ENCODE measurements at places on chromosomes 11 and 22. TPM values are rescaled to one million over a fixed set of nuclear protein-coding genes. Genes with fewer than 3 reads are reported as not detected.

- H3K4me3 ChIP-seq = peak overlapping the region; percentile 56
- no peak for DNase-seq
- peaks cover 75% of the 10 kb centered on the region for H3K4me1 ChIP-seq
- H3K27ac ChIP-seq = peak overlapping the region; percentile 50
Observed at GRCh38 chr11:13287036-13287435, 9.4 kb downstream of the BMAL1 start.

Gene FAM111A
- 147 TPM for total RNA-seq

DNA sequence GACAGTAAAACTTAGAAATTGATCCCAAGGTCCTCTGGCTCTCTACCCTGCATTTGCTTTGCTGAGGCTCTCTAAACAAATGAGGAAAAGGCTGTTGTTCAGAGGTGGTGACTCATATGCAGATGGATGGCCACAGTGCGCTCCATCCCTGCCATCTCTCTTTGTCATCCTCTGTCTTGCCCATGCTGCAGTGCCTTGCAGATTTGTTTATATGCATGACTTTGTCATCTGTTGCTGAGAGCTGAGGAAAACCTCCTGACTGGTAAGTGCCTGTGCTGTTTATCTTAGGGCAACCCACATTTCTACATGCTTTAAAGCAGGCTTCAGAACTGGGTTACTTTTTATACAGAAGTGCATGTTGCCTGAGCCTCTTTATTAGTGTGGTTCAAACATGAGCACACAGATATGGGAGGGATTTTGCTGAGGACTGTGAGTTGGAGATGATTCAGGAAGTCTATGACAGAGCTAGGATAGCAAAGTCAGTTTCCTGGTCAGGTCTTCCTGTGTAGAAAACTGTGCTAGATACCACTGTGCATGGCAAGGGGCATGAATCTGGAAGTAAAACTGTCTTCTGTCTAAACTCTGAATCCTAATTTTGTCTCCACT lies 57.4 kb downstream of the JAM3 start:
- H3K27me3 ChIP-seq = peaks cover 27% of the 10 kb centered on the region
- H3K4me3 ChIP-seq = peak overlapping the region; percentile 20
- DNase-seq = no peak
- H3K27ac ChIP-seq = no peak overlapping the region
- peaks cover 14% of the 10 kb centered on the region for H3K36me3 ChIP-seq

- H3K27me3 ChIP-seq = no peaks in the 10 kb centered on the region
- DNase-seq = no peak
- no peaks in the 10 kb centered on the region for H3K4me1 ChIP-seq
- no peaks in the 10 kb centered on the region for H3K36me3 ChIP-seq
Observed at GRCh38 chr11:16157327-16157726, 199.0 kb downstream of the SOX6 start.

DNA sequence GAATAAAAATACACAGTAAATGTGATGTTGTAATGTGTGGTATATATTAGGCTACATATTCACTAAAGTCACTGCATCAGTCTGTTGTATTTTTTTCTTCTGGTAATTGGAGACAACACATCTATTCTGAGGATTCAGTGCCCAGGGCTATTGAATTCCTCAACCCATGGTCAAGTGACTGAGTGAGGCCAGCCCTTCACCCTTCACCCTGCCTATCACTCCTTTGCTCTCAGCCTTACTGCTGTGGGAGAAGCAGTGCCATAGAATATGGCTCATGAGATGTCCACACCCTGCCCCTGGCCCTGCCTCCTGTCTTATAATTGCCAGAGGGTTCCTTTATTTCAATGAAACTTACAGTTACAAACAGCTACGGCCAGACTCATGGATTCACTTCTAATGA lies 295.6 kb downstream of the NTM start:
- no peaks in the 10 kb centered on the region for H3K27me3 ChIP-seq
- no peak overlapping the region for H3K4me3 ChIP-seq
- H3K36me3 ChIP-seq = no peaks in the 10 kb centered on the region
- H3K4me1 ChIP-seq = no peaks in the 10 kb centered on the region
- H3K27ac ChIP-seq = no peak overlapping the region

GRCh38 chr11:2533587-2534133 lies 88.9 kb downstream of the KCNQ1 start:
- DNase-seq = peak; percentile 54
- H3K4me1 ChIP-seq = peaks cover 15% of the 10 kb centered on the region
- peak overlapping the region; percentile 82 for H3K4me3 ChIP-seq
- no peaks in the 10 kb centered on the region for H3K27me3 ChIP-seq

Gene OR51B6
- total RNA-seq = not detected

DNA sequence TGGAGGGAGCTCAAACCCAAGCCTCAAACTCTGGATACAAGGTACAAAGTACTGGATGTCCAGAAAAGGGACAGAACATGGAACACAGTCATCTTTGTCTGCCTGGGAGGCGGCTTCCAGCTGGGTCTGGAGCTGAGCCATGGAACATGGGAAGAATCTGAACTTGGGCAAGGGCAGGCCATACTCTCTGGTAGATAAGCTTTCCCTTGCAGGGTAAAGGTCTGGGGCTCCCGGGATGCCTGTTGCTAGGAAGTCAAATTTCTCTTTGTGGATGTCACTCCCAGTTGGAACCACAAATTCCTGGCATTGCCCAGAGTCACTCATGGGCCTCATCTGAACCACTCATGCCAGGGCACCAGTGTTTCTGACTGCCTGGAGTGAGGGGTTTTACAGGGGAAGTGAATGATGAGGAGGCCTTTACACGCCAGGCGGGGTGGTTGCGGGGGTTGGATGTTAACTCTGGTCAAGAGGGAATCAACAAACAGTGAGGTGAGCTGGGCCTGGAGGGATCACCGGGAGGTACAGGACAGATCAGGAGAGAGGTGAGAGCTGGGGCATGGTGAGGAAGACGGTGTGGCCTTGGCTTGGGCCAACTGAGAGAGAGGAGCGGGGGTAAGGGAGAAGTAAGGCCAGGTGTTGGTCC lies 5.7 kb downstream of the FTH1 start:
- peaks cover 27% of the 10 kb centered on the region for H3K4me1 ChIP-seq
- H3K27me3 ChIP-seq = no peaks in the 10 kb centered on the region
- H3K27ac ChIP-seq = peak overlapping the region; percentile 6
- H3K4me3 ChIP-seq = no peak overlapping the region
- peaks cover 34% of the 10 kb centered on the region for H3K36me3 ChIP-seq

Gene CDC45
- total RNA-seq = 56.1 TPM

- no peaks in the 10 kb centered on the region for H3K4me1 ChIP-seq
- H3K27ac ChIP-seq = no peak overlapping the region
- H3K36me3 ChIP-seq = no peaks in the 10 kb centered on the region
- H3K27me3 ChIP-seq = no peaks in the 10 kb centered on the region
Observed at GRCh38 chr22:21922370-21923162, 30.1 kb downstream of the PPM1F start.

GRCh38 chr11:122747351-122747781 lies 90.9 kb upstream of the CRTAM start:
- no peak for DNase-seq
- H3K36me3 ChIP-seq = peaks cover 12% of the 10 kb centered on the region
- H3K27me3 ChIP-seq = no peaks in the 10 kb centered on the region
- peaks cover 71% of the 10 kb centered on the region for H3K4me1 ChIP-seq
- peak overlapping the region; percentile 31 for H3K27ac ChIP-seq

- no peak overlapping the region for H3K4me3 ChIP-seq
- no peak for DNase-seq
- no peak overlapping the region for H3K27ac ChIP-seq
- H3K36me3 ChIP-seq = no peaks in the 10 kb centered on the region
- H3K27me3 ChIP-seq = no peaks in the 10 kb centered on the region
- no peaks in the 10 kb centered on the region for H3K4me1 ChIP-seq
Observed at GRCh38 chr11:114988644-114989043, 310.3 kb downstream of the NXPE2 start.

- H3K27ac ChIP-seq = no peak overlapping the region
- DNase-seq = no peak
- H3K4me1 ChIP-seq = peaks cover 2% of the 10 kb centered on the region
- peaks cover 2% of the 10 kb centered on the region for H3K36me3 ChIP-seq
Observed at GRCh38 chr22:49735411-49735900, 92.2 kb downstream of the BRD1 start.

GRCh38 chr11:1652771-1653540 lies 23.4 kb downstream of the KRTAP5-5 start:
- H3K4me3 ChIP-seq = no peak overlapping the region
- H3K27me3 ChIP-seq = peaks cover 8% of the 10 kb centered on the region
- H3K36me3 ChIP-seq = no peaks in the 10 kb centered on the region
- peak; percentile 84 for DNase-seq
- no peak overlapping the region for H3K27ac ChIP-seq

DNA sequence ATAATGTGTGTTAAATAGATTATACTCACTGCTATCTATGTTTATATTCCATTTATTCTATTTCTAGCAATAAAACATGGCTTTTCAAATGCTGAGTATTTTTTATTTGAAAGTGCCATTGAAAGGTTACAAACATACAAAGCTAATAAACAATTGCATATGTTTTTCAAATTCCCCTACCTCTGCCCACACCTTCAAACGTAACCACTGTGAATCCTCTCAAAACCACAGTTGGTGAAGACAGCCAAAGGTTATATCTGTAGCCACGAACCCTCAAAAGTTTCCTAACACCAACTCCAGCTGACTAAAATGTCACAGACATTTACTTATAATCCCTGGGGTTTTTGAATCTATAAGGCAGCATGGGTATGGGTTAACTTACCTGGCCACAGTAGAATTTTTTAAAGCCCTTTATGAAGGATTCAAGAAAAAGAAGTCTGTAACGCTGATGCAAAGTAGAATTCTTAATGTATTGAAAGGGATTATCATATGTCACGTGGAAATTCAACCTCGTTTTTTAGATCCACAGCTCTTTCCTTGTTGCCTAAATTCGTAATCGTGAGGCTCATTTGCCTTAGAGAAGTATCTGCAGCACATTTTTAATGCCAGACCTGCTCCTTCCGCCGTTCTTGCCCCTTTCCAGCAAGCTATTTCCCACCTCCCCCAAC lies 122.5 kb upstream of the ZC3H12C start:
- H3K4me1 ChIP-seq = peaks cover 15% of the 10 kb centered on the region
- H3K27me3 ChIP-seq = peaks cover 9% of the 10 kb centered on the region
- peak overlapping the region; percentile 68 for H3K27ac ChIP-seq
- no peaks in the 10 kb centered on the region for H3K36me3 ChIP-seq

DNA sequence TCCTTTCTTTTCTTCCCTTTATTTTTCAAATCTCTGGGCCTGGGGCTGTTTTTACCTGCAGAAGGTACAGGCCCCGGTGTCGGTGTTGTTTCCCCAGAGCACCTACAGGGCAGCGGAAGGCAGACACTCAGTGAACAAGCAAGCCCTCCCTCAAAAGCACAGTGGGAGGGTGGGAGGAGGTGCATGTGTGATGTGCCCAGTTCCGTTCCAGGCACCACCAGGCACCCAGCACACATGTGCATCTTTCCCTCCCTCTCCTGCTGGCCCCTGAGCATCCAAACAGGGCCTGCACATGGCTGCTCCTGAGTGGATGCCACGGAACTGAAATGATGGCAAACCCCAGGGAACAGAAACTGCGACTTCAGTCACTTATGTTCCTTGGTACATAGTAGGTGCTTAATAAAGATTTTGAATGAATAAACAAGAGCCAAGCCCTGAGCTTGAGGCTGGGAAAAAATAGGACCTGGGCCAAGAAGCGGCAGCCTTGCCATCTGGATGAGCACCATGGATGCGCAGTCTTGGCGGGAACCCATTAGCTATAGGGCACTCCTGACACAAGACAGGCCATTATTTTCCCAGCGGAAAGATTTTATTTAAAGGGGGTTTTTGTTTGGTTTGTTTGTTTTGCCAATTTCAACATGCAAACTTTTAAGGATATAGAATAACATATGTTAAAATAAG lies 47.8 kb downstream of the ARRB1 start:
- H3K4me1 ChIP-seq = peaks cover 5% of the 10 kb centered on the region
- no peak overlapping the region for H3K27ac ChIP-seq
- DNase-seq = no peak
- no peaks in the 10 kb centered on the region for H3K27me3 ChIP-seq
- no peaks in the 10 kb centered on the region for H3K36me3 ChIP-seq
- H3K4me3 ChIP-seq = no peak overlapping the region

DNA sequence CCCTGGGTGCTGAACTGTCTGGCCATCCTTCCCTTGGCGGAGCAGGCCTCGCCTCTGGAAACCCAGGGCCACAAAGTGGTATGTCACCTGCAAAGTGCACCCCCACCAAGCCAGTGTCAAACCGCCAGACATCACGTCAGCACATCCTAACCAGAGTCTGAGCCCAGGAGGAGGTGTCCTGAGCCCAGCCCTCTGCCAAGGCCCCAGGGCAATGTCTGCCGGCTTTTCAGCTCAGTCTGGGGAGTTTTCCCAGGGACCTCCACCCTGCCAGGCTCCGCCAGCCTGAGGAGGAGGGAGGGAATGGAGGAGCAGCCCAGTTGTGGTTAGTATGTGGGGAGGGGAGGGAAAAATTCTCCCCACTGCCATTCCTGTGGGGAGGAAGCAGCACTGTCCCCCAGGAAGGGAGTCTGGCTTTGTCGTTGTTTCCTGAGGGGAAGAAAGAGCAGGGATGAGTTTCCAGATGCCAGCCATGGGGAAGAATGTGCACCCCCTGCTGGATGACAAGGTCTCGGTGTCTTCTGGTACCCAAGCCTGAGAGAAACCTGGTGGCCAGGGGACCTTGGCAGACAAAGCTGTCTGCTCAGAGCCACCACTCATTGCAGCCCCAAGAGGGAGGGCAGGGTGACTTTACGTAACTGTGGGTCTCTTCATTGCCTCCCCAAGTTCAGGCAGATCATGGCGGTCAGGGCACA lies 81.4 kb upstream of the CD82 start:
- H3K36me3 ChIP-seq = no peaks in the 10 kb centered on the region
- no peak overlapping the region for H3K27ac ChIP-seq
- DNase-seq = no peak
- H3K27me3 ChIP-seq = no peaks in the 10 kb centered on the region

DNA sequence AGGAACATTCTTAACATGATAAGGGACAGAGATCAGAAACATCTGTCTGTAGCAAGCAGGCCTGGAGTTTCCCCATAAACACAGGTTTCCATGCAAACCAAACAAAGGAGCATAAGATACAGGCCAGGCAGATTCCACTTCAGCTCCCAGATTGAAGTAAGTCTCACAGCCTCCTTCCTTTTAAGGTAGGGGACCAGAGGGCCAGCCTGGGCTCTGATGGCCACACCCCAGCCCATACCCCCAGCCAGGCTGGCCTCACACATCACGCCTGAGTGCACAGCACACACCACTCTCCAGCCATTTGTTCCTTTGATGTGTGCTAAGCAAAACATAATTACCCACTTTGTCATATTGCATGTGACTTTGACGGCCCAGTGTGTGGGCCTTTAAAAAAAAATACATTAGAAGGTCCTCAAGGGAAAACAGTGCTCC lies 518.7 kb downstream of the NTM start:
- H3K27ac ChIP-seq = no peak overlapping the region
- H3K4me1 ChIP-seq = no peaks in the 10 kb centered on the region
- no peaks in the 10 kb centered on the region for H3K36me3 ChIP-seq
